T-helper 2 cell treated with Interferon-gamma antibody and Interleukin-4, amounts not matched to agents 5 μg/mL and 100 μg/mL, for 36 hours (primary cell): ENCODE measurements at places on chromosomes 4 and X.

DNA sequence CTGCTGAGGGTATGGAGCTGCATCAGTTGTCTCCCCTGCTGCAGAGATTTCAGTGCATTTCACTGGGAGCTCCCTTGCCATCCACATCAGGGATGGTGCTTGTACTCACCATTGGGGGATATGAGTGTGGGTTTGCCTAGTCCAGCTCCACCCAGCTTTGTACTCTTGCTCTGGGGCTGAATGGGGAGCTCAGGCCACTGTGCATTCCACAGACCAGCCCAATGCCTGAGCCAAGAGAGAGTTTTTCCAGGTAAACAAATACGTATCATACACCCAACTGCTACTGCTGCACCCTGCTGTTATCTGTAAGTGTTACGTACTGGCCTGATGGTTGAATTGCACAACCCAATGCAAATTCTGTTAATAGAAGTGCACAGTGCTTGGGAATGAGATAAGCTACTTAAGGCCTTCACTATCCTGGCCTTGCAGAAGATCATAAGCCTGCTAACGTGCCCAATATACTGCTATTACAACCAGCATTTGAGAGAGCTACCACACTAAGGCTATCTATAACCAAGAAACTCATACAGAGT, 205.0 kb upstream of the DMD start:
- DNase-seq = no peak

GRCh38 chr4:102335616-102336015, 9.7 kb downstream of the SLC39A8 start:
- DNase-seq = no peak

GRCh38 chr4:32340591-32340990, 1620.4 kb downstream of the PCDH7 start:
- no peak for DNase-seq

GRCh38 chr4:69057620-69058409, 38.5 kb upstream of the UGT2B7 start:
- no peak for DNase-seq

GRCh38 chrX:65241059-65241721, 264.9 kb upstream of the ZC4H2 start:
- no peak for DNase-seq

DNA sequence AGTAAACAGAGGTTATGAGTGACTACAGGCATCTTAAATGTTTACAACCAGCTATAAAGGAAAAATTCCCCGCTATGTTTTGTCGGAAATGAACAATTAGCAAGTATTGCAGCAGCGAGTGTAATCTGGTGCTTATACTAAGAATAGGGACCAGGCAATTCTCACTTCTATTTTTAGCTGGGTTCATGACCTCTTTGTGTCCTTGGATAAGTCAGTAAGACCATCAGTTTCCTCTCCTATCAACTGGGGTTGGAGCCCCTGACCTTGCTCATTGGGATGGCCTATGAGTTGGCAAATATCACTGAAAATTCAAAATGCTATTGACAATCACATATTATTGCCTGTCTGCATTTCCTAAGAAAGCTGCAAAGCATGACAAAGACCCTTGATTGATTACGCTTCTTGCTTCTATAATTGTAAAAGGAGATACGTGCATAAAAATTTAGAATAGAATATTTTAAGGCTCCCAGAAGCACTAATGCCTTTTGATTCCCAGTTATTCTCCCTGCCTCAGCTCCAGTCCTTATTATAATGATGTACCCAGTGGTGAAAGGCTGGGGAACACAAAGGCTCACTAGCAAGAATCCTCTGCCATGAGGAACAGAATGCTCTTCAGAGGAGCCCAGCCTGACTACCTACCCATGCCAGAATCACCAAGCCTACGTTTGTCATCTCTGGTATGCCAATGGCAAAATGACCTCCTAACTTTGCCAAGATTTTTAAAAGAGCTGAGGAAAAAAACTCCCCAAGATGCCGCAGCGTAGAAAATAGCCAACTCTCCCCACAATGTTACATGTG, 21.9 kb downstream of the GATB start:
- DNase-seq = no peak

DNA sequence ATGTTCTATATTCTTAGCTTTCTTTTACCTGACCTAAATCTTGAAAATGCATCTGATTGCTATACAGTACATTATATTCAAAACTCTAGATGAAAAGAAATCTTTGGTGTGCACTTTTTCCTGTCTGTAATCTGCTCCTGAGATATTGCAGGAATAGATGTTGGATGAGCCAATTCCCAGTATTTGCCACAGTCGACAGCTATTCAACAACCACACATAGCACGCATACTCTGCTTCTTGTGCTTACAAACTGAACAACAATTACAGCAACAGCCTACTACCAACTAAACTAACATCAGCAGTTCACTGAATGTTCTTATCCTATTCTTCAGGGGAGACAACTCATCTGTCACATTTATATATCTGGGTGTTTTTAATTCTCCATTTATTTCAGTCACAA, 573.9 kb upstream of the GRID2 start:
- DNase-seq = no peak

DNA sequence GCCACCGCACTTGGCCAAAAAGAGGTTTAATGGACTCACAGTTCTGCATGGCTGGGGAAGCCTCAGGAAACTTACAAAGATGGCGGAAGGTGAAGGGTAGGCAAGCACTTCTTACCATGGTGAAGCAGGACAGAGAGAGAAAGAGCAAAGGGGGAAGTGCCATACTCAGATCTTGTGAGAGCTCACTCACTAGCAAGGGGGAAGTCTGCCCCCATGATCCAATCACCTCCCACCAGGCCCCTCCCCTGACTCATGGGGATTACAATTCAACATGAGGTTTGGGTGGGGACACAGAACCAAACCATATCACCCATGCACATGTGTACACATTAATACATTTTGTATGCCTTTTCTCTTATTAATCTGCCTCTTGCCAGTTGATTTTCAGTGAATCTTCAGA, 77.2 kb upstream of the HSD17B10 start:
- no peak for DNase-seq

DNA sequence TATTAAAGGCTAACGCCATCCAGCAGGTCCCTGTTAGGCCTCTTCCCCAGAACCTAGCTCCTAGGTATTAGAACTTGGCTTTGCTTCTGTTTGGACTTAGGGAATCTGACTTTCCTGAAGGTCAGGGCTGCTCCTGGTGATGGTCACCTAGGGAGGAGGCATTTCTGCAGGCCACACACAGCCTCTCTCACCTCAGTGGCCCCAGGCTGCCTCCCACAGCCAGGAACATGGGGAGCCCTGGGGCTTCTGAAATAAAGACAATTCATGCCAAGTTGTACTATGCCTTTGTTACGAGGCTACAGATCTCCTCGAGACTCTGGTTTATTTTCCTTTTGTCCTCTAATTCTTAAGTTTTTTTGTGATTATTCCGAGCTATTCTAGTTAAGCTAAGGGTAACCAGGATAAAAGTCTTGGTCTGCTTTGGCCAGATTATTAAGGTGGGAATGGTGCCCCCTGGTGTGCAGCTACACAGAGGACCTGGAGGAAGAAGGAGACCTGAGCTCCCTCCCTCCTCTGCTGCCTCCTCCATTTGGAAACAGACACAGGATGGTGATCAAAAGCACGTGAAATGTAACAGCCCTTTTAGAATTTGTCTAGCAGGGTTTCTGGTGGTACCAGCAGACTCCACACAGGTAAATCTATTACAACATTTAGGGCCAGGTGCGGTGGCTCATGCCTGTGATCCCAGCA, 131.0 kb downstream of the DCLK2 start:
- DNase-seq = no peak

DNA sequence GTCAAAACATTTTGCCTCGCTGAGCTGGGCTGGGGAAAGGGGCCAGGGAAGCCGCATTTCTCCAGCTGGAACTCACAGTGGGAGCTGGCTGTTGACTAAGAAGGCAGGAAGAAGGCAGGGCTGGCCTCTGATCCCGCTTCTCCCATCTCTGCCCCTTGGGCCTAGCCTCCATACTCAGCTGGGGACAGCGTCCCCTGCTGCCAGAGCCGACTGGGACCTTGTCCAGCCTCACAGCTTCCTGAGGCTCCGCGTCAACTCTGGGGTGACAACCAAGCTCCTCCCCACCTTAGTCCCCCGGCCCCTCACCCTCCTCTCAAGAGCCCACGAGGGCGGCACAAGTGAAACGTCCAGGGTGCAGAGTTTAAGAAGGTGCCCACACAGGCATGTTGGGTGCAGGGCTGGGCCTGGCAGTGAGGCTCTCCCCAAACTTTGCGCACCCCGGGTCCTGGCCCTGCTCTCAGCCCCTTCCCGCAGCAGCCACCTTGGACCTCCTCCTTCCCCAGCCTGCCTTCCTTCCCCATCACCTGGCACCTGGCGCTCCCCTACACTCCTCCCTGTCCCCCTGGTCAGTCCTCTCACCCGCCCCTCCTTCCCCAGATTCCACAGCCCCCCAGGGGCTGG, 100.8 kb downstream of the PSAPL1 start:
- no peak for DNase-seq

DNA sequence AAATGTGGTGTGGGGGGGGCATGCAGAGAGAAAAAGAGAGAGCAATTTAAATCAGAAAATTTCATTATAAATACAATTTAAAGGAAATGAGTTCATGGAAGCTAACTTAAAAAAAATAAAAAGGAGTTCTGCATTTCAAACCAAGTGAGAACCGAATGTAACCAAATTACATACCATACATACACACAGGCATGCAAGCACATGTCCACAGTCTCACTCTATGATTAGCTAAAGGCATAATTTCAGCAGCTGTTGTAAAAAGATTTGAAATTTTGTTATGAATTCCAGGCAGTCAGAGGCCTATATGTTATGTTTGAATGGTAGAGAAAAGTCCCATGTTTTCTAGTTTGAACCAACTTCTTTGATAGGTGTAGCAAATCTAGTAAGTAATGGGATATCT, 611.6 kb upstream of the ADGRL3 start:
- DNase-seq = no peak

- DNase-seq = no peak
Measured at GRCh38 chr4:47654972-47655693, 170.1 kb downstream of the ATP10D start.

- DNase-seq = no peak
Measured at GRCh38 chr4:3829956-3830773, 64.0 kb downstream of the ADRA2C start.

DNA sequence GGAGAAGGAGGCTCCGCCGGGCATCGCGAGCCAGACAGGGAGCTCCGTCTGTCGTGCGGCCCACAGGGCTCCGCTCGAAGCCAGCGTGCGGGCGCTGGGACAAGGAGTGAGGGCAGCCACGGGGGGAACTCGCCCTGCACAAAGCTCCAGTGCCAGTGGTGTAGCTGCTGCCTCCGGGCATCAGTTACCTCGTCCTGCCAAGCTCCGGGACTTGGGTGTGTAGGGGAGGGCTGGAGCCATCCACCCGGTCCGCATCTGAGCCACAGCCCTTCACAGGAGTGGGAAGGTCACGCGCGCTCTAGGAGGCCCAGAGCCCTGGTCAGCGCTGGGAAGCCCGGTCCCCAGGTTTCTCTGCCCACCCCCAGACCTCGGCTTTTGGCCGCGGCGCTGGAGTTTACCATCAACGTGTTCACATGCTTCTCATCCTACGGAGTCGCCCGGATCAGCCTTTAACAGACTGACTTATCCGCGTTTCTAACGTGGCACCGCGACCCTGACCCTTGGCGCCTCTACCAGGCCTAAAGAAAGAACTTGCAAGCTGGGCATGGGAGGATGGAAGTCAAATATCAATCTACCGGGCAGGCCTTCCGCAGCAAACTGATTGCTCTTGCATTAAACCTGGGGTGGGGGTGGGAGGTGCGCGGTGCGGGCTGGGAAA, 8.4 kb upstream of the PRDM8 start:
- no peak for DNase-seq

- no peak for DNase-seq
Measured at GRCh38 chrX:57587062-57587461, 4.7 kb upstream of the ZXDB start.

- DNase-seq = peak; percentile 40
Measured at GRCh38 chr4:150970685-150971151, 44.4 kb downstream of the LRBA start.
